Fibroblast of skin of scalp (primary cell): ENCODE measurements at places on chromosomes 12 and 14.

GRCh38 chr12:121532503-121533393 lies 48.1 kb downstream of the KDM2B start:
- DNase-seq, result peak; percentile 47

GRCh38 chr12:75661908-75662307 lies 150.5 kb upstream of the KRR1 start:
- peak; percentile 90 for DNase-seq

DNA sequence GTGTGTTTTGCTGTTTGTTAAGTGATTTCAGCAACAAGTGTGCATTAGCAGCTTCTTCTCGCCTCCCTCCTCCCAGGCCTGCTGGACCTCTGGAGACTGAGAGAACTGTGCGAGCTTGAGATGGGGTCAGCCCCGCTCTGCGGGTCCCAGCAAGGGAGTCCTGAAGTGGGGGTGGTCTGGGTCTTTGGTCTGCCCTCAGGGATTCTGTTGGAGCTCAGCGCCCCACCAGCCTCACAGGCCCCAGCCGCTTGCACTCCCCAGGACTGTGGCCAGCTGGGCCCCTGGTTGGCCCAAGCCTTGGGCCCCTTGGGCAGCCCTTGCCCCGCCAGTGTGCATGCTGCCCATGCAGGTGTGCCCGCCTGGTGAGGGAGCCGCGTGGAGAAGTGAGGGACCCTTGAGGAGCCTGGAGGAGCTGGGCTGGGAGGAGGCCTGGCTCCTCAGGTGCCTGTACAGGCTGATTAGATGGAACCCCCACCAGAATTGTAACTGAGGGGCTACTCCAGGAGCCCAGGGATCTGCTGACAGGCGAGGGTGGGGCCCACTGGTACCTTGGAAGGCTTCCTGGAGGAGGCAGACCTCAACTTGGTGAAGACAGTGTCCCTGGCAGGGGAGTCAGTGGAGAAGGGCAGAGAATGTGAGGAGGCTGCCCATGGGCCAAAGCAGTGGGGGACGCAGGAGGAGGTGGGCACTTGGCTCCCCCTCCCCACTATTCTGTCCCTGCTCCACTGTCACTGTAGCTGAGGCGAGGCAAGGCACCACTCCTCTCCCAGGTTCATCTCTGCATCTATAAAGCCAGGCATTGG lies 56.7 kb downstream of the BEGAIN start:
- no peak for DNase-seq

DNA sequence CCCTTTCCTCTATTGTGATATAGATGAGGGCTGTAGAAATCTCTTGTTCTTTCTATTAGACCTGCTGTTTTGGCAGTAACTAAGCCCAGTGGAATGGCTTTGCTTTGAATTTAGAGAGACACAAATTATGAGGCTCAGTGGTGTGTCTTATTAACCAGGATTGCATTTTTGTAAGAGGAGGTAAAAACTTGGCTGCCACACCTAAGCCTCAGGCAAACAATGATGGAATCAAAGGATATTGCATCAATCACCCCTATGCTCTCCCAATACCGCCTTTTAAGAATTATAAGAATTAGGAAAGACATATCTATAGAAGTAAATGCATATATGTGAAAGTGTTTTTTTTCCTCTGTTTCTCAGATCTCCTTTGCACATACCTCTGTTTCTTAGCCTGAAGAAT lies 63.3 kb downstream of the ACSS3 start:
- DNase-seq, result no peak

- DNase-seq, result peak; percentile 59
Observed at GRCh38 chr12:71445071-71445470, 5.5 kb downstream of the LGR5 start.
